Sigmoid colon (tissue), 7 donors: ENCODE measurements at places on chromosomes 3 and 15. TPM values are rescaled to one million over a fixed set of nuclear protein-coding genes. Genes with fewer than 3 reads are reported as not detected.
A peak's percentile ranks its signal among the peaks of the same experiment; 100 is the strongest.

DNA sequence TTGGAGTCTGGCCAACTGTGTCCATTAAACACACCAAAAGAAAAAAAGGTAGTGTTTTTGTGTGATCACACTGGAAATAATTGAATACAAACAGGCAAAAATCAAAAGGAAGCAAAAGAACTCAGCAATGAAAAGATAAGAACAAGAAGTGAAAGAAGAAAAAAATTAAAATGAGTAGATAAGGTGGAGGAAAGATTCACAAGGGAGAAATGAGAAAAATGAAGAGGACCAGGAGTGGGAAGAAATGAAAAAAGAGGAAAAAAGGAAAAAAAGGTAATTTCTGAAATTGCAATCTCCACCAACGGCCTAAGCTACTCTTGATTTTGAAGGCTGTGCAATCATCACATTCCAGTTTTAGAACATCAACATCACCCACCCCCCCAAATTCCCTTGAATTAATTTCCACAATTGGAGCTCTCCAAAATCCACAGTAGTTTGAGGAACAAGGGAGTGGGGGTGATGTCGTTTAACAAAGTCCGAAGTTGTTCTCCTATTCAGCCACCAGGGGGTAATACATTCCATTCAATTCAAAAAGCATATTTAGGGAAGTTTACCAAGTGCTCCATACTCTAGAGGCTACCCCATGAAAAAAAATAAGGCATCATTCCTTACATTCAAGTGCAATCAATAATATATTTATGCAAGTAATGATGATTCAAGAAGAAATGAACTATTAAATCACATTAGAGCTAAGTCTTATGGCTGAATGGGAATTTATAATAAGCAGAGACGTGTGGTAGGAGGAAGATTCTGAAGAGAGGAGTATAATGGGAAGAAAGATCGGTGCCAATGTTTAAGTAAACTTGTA is 37.4 kb downstream of the ZNF860 start:
- DNase-seq, result no peak

HIGD2B gene
- total RNA-seq, result not detected

MEIS2 gene
- 154 TPM for total RNA-seq

GRCh38 chr3:192170659-192171058 is 556.7 kb downstream of the FGF12 start:
- DNase-seq, result no peak

DNA sequence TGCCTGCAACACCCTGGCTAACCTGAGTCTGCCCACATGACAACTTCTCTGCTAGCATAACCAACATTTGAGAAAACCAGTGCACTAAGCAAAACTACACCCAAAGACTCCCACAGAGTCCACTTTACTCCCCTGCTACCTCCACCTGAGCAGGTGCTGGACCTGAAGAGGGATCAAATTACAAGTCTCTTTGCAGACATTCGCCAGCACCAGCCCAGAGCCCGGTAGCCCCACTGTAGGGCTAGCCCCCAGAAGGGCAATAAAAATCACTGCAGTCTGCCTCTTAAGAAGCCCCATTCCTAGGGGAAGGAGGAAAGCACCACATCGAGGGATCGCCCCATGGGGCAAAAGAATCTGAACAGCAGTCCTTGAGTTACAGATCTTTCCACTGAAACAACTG is 472.2 kb downstream of the GRM7 start:
- DNase-seq, result no peak

DNA sequence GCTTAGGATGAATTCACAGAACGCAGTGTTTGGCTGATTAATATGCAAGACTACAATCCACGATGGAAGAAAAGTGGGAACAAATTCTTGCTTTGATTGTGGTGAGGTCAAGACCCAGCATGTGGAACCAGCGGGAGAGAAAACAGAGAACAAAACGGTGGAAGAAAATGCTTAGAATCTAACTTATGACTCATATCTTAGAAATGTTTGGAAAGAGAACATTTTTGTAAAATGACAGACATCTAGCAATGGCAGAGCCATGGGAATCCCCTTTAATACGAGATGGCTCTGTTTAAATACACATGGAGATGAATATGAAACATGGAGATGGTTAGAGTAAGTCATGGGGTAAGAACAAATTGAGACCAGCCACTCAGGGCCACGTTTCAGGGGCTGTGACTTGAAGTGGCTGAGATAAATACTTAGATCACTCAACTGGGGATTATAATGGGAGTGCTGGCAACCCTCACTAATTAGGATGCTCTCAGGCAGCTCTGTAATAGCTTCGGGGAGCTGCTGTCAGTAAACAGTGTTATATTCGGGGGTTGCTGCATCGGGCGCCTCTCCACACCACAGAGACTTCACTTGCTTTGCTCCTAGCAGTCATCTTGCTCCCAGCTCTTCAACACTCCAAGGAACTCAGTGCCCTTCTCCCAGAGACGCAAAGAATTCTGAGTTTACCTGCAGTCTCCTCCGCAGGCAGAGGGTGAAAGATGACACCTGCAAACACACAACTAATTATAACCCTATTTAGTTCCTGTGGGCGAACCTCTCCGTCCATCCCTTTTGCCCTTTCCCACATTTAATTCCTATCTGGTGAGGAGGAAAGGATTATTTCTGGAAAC is 68.0 kb upstream of the ONECUT1 start:
- DNase-seq, result no peak

GRCh38 chr15:52252781-52253180 is 42.8 kb downstream of the MYO5C start:
- DNase-seq, result no peak

DNA sequence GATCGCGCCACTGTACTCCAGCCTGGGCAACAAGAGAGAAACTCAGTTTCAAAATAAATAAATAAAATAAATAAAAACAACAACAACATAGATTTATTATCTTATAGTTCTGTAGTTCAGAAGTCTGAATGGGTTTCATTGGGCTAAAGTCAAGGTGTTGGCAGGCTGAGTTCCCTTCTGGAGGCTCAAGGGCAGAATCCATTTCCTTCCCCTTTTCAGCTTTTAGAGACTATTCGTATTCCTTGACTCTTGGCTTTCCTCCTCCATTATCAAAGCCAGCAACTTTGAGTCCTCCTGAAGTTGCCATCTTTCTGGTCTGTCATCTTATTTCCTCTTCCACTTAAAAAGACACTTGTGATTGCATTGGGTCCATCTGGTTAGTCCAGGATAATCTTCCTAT is 12.1 kb downstream of the BLM start:
- DNase-seq, result no peak

- peak; percentile 85 for DNase-seq
Observed at GRCh38 chr3:149339931-149340309, 6.5 kb upstream of the TM4SF18 start.

ITPKA gene
- total RNA-seq, result 0.49 TPM

DNA sequence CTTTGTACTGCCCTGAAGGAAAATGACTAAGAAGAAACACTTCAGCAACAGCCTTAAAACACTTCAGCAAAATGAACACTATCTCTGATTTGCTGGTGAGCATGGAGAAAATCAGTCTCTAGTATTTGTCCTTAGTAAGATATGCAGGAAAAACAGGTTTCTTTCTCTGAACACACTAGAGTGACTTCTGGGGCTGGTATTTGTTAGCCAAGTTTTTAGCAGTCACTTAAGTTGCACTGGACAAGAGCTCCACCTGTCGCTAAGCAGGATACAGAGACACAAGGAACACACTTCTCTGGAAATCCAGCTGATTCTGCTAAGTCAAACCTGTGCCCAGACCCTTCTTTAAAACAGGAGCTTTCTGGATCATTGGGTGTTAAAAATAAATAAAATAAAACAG is 65.3 kb downstream of the CHAC1 start:
- no peak for DNase-seq

PLSCR2 gene
- not detected for total RNA-seq

DNA sequence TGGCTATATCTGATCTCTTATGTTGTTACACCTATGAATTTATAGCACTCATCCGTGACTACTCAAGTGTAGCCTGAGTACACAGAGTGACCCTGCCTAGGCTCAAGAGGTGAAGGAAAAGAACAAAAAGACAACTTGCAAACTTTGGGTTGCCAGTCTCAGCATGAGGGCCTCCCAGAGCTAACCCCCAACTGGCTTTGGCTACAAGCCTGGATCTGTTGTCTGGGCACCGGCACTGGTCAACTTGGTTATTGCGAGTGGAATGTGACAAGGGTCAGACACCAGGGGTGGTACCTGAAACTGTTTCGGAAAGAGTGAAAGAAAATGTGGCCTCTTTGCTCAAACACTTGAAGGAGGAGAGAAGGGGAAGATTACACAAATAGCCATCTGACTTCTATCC is 49.5 kb upstream of the BCL6 start:
- no peak for DNase-seq

- no peak for DNase-seq
Observed at GRCh38 chr3:124553178-124553577, 177.1 kb upstream of the UMPS start.

ERC2 gene
- total RNA-seq, result 0.83 TPM

CSPG4 gene
- 66.0 TPM for total RNA-seq

DNA sequence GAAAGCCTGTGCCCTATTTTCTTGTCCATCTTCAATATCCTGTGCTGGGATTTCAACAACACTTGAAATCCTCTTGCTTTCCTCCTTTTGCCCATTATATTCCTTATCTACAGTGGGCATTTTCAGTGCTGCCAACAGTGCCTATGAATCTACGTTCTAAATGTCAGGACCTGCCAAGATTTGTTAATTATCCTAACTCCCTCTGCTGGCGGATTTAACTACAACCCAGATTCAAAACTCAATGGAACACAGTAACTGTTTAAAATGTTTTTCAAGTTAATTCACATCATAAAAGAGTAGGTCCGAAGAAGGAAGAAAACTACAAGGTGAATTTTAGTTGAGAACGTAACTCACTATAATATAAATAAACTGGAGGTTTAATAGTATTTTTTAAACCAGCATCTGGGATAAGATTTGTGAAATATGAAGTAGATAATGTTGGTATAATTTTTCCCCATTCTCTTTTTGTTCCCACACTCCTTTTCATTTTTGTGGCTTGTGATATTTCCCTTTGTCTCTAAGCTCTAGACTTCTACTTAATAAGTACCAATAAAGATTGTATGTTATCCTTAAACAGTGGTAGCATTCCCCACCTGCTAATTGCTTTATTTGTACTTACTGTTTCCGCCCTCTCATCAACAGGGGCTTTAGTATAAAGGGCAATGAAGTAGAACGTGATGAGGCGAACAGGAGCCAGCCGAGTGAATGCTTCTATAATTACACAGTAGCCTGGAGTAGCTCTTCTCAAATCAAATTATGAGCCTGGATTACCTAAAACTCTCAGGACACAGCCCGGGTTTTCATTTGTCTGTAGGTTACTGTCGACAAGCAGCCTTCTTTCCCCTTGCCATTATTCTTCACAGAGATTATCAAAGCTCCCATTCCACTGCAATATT is 302.5 kb upstream of the ATP11B start:
- no peak for DNase-seq

GHSR gene
- not detected for total RNA-seq

ZNF502 gene
- total RNA-seq, result 7.3 TPM

CCPG1 gene
- total RNA-seq, result 58.7 TPM

DNA sequence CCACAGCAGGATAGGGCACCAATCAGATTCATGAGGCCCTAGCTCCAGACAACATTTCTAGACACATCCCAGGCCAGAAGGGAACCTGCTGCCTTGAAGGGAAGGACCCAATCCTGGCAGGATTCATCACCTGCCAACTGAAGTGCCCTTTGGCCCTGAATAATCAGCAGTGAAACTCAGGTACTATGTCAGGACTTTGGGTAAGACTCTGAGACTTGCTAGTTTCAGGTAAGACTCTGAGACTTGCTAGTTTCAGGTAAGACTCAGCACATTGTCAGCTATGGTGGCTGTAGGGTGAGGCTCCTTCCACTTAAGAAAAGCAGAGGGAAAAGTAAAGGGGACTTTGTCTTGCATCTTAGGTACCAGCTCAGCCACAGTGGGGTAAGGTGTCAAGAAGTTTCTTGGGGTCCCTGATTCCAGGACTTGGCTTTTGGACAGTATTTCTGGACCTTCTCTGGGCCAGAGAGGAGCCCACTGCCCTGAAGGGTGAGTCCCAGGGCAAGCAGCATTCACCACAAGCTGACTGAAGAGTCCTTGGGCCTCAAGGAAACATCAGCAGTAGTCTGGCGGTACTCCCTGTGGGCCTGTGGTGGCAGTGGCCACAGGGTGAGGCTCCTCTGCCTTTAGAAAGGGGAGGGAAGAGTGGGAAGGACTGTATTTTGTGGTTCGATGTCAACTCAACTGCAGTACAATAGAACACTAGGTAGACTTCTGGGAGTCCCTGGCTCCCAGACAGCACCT is 13.7 kb upstream of the COL8A1 start:
- no peak for DNase-seq

GRCh38 chr15:71272932-71273331 is 157.7 kb downstream of the THSD4 start:
- DNase-seq, result no peak

DNA sequence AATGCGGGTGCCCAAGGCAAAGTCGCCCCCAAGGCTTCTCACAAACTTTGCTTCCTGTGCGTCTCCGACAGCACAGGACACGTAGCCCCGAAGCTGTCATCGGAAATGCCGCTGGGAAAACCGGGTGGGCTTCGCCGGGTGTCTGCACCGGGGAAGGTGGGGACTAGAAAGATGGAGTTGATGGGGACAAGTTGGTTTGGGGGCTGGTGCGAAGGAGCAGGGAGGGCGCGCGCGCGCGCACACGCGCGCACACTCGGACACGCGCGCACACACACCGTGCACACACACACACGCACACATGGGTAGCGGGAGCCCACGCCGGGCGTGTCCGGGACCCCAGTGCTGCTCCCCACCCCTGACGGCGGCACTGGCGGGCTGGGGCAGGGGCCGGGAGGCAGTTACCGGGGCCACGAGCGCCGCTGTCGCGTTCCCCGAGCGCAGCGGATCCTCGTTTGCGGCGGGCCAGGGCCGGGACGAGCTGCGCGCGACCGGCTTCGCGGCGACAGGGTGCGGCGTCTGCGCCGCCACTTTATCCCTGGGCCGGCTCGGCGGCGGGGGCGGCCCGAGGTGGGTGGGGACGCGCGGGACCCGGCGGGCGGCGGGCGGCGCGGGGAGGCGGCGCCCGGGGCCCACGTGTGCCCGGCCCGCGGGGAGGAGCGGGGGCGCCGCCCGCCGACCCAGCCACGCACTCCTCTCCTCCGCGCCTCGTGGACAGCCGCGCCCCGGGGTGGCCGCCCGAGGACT is 539 bp upstream of the MGLL start:
- peak; percentile 89 for DNase-seq

SPATA16 gene
- total RNA-seq, result not detected

- DNase-seq, result no peak
Observed at GRCh38 chr3:110021659-110022058, 684.3 kb upstream of the DPPA4 start.

DNA sequence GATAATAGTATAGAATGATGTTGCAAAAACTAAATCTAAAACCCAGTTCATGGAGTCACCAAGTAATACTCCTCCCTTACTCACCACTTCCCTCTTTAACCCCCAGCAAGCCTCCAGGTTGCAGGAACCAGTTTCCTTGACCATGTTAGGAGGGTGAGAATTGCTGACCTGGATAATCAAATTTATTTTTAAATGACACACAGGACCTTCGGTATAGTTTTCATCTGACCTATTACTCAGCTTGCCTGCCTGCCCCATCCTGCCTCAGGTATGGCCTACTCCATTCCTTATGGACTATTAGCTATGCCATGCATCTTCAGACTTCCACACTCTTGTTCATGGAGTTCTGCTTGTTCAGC is 883 bp downstream of the RTP4 start:
- no peak for DNase-seq

SRGAP3 gene
- 7.1 TPM for total RNA-seq
